Skin of body (tissue), 3 donors: ENCODE measurements at places on chromosomes 7 and 10. TPM values are rescaled to one million over a fixed set of nuclear protein-coding genes. Genes with fewer than 3 reads are reported as not detected.

SERPINE1 gene
- 18.1 TPM for total RNA-seq

GJD4 gene
- total RNA-seq, result not detected

SPDYE1 gene
- 0.10 TPM for total RNA-seq

CYP3A5 gene
- 24.9 TPM for total RNA-seq
